ENCODE measurements at places on chromosomes 11 and 22.

DNA sequence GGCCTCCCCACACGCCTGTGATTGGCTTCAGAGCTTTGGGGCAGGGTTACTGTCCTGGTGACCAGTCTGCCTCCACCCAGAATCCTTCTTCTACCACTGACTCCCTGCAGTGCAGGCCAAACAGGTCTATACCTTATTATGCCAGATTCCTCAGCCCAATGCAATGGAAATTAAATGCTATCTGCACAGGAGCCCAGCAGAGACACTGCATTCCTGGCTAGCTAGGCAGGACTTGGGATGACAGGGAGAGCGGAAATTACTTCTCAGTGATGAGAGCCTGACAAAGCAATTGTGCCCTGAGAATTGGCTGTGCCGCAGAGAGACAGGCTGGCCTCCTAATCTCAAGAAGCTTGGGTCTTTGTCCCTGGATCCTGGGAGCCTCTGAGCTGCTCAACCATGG, 143.8 kb upstream of the NCAM1 start:
- DNase-seq = no peak

DNA sequence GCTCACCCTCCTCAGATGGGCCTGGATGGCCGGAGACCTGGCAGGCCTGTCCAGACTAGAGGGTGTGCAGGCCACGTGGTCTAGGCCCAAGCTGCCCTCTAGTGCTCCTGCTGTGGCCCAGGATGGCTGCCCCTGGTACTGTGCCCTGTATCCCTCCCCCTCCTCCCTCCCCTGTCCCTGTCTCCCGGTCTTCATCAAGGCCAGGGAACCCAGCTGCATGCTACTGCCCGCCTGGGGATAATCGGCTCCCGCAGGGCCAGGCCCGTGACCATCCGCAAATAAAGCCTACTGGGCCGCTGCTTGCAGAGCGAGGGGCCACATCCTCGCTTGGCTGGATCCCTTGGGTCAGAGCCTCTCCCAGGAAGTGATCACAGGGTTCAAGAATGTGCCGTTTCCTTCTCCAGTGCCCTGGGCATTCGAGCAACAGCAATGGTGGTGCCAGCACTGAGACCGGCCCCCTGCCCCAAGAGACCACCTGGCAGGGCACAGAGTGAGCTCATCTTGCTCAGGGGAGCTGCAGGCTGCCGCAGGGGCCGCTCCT, 51.1 kb downstream of the WNT7B start:
- DNase-seq = no peak

GRCh38 chr11:69355959-69356702, 62.2 kb downstream of the MYEOV start:
- DNase-seq = no peak

DNA sequence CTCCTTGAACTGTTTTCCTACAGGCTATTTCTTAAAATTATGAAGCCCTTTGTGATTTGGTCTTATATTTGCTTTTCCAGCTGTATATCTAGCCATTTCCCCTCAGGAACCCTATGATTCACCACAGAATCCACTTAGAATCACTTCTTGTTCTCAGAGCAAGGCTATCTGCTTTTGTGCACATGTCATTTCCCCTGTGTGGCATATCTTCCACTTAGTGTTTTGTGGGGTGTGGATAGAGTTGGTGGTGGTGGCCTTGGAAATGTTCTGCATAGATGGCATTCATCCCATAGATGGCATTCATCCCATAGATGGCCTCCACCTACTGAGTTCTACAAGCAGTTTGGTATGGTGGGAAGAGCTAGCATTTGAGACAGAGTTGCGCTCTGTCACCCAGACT, 44.7 kb downstream of the SWAP70 start:
- no peak for DNase-seq

DNA sequence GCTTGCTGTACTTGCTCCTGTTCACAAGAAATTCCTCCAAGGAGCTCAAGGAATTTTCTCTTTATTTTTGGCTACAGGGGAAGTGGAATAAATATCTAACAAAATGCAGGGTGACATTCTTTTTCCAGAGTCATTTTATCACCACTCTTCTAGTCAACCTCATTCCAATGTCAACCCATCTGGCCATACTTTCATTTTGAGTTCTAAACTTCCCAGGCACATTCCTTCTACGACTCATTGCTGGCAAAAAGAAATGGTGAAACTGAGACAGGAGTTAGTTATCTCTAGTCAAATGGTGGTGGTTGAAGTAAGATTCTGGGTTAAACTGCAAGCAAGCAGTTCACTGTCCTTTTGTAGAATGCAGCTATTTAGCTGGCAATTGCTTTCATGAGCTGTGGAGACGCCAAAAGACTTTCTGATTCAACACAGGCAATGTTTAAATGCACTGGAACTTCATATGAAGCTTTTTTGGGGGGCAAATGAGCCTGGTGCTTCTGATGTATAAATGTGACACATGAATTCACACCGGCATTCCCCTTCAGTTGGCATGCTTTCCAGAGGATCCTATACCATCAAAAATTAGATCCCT, 304.6 kb downstream of the CADM1 start:
- no peak for DNase-seq

DNA sequence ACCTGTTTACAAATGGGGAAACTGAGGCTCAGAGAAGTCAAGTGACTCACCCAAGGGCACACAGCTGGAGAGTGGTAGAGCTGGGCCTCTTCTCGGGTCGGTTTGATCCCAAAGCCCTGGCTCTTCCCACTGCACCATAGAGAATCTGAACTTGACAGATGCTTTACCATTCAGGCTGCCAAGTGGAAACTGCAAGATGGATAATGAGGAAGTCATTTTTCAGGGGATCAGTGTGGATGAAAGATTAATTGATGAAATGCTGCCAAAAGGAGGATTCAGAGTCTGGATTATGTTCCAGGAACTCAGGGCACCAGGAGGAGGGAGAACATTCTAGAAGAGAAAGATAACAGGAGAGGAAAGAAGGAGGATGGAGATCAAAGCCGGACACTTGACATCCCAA, 185.9 kb upstream of the ZBED5 start:
- no peak for DNase-seq

- DNase-seq = peak; percentile 84
Measured at GRCh38 chr11:9784602-9785315, 120.9 kb downstream of the SWAP70 start.

DNA sequence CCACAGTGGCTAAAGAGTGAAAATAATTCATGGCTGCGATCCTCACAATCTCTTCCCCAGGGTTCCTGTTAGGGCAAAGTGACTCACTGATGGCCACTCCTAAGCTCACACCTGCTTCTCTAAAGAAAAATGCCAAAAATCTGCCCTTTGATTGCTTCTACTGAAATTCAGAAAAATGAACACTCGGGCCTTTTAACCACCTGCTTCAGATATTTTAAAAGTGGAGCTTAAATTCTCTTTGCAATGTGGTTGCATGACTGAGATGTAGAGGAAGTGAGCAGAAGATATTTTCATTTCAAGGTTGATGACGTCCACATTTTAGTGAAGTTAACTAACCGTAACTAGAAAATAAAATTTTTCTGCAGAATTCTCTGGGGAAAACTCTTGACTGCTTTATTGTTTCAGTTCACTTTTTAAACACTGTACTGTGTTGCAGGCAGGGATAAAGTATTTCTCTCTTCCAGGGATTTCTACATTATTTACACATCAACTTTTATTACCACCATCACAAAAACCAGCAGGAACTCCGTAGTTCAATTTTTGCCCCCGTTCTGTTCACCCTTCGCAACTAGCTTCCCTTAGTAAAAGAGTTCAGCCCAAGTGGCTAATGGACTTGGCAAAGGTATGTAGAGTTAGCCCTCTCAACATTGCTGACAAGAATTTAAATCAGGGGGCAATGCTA, 8.5 kb downstream of the RAB30 start:
- DNase-seq = no peak

- DNase-seq = peak; percentile 99
Measured at GRCh38 chr22:35299673-35300499, at the start of gene TOM1. TSS of gene TOM1 (plus strand) at chr22:35299894. CDS start at chr22:35299929, 35 bp downstream.

DNA sequence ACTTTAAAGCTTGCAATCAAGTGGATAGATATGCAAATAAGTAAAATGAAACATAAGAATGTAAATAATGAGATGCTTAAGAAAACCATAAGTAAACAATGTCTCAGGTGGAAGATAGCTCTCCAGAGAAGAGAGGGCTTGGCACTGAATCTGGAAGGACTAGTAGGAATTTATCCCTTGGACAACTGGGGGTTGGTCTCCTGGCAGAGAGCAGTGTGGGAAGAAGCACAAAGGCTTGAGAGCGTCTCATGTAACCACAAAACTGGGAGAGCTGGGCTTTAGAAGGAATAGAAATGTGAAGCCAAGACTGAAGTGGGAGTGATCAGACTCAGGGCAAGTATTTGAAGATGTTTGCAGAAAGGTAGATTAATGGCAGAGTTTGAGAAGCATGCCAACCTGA, 31.3 kb downstream of the CARD18 start:
- no peak for DNase-seq

- no peak for DNase-seq
Measured at GRCh38 chr11:35377262-35377661, 42.1 kb downstream of the SLC1A2 start.

DNA sequence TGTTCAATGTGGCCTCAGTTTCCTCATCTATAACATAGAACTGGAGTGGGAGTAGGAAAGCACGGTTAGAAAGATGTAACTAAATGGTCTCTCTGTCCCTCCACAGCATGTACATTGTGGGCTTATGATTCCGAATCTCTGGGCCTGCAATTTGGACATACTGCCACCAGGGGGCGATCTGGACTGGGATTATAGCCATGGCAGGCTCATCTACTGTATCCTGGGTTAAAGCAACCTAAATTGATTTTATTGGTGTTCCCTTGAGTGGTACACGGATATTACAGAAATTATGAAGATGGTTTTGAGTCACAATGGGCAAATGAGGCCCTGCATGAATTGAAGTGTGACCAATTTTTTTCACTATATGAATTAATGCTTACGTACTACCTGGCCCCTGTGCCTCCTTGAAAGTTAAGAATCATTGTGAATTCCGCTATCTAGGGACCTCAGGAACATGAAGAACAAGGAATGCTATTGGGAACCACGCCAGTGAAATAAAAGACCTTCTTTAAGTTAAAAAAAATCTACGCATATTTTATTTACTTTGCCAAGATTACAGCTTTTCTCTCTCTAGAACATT, 32.9 kb downstream of the TST start:
- DNase-seq = peak; percentile 68

DNA sequence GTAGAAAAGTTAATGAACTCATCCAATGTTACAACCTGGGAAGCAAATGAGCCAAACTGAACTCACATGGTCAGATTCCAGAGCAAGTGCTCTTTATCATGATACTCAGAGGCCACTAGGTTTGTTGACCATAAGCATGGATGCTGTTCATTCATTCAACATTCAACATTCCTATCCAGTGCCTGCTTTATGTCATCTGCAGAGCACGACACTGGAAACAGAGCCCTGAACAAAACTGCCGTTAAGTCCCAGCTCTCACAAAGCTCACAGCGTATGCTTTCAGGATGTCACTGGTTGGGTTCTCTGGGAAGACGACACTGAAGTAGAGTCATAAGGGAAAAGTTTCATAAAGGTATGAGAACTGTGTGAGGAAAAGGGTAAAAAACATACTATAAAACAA, 105.8 kb upstream of the TRIM77 start:
- DNase-seq = no peak

DNA sequence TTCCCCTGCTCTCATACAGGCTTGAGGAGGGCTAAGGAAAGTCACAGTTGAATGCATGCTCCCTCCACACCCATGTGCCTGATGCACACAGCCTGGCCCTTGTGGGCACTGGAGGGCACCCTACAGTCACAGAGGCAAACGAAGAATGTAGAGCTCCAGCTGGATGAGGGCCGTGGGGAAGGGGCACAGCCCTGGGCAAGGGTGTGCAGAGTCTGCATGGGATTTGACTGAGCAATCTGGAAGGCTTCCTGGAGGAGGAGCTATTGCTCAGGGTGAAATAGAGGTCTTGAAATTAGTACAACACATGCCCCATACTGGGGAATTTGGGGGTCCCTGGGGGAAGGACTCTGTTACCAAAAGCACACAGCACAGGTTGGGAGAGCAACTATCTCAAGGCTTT, 64.0 kb downstream of the KCNQ1 start:
- DNase-seq = no peak

- DNase-seq = no peak
Measured at GRCh38 chr11:123457187-123457770, 27.2 kb downstream of the GRAMD1B start.

DNA sequence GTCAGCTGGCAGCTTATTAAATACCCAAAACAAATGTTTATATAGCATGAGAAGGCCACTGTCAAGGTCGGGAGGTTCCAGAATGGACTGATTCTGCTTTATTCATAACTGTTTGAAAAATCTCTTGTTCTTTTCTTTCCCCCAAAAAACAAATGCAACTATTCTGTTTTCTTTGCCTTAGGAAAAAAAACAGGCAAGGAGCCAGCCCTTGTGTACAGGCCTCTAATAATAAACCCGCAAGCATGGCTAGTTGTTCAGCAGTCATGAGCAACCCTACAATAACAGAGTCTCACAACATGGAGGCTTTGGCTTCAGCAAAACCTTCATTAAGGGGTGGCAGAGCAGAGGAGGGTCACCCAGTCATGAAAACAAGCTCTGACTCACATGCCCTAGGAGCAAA, 191.7 kb downstream of the KIRREL3 start:
- DNase-seq = no peak

DNA sequence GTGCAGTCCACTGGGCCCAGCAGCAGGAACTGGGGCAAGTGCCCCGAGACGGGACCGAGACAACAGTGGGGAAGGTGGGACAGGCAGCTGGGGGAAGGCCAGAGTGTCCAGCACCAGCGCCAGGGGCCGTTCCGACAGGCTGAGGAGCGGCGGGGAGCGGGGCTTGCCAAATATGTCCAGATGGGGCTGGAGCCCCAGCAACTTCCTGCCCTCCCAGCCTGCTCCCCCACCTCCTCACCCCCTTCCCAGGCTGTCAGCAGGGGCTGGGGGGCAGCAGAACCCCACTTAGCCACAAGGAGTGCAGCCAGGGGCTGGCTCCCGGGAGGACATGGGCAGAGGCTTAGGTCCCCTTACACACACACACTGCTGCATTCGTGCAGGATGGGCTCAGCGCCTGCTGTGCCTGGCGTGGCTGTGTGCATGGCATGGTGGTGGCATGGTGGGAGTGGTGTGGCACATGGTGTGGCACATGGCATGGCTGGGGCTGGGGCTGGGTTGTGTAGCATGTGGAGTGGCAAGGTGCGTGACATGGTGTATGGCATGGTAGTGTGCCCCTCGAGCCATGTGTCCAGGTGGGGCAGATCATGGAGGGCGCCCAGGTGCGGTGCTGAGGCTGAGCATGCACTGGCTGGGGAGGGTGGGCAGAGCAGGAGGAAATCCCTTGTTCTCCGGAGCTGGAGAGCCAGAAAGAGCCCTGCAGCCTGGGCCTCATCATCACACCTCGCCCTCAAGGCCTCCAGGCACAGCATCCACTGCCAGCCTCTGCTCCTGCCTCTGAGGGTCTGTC, 51.7 kb downstream of the CDKN1C start:
- no peak for DNase-seq

GRCh38 chr11:11667056-11667455, 45.3 kb upstream of the GALNT18 start:
- DNase-seq = no peak

Data from erythroblast (primary cell).